ENCODE measurements at places on chromosomes 4 and X. TPM values are rescaled to one million over a fixed set of nuclear protein-coding genes. Genes with fewer than 3 reads are reported as not detected.

ZNF157 gene
- total RNA-seq: 0.17 TPM

DNA sequence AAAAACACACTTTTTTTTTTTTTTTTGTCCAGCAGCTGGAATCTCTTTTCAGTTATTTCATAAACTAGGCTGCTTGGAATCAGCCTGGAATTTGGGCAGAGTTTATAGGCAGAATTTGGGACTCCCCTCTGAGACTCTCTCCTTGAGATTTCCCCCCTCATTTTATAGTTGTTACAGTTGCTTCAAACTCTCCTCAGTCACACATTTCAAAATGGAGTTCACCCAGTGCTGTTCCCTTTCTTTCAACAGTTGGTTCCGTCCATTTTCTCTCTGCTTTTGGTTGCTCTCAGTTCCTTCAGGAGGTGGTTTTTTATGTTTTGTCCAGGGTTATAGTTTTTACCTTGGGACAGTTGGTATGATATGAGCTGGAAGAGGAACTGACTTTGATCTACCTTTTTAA is 27.5 kb downstream of the NSD2 start:
- H3K27me3 ChIP-seq: no peaks in the 10 kb centered on the region
- no peak for DNase-seq
- no peak overlapping the region for H3K4me3 ChIP-seq
- H3K36me3 ChIP-seq: peaks cover 9% of the 10 kb centered on the region
- H3K27ac ChIP-seq: no peak overlapping the region
- H3K4me1 ChIP-seq: peaks cover 2% of the 10 kb centered on the region

GRCh38 chrX:25154168-25154567 is 138.4 kb upstream of the ARX start:
- no peaks in the 10 kb centered on the region for H3K4me1 ChIP-seq
- no peak for DNase-seq
- no peak overlapping the region for H3K27ac ChIP-seq
- no peaks in the 10 kb centered on the region for H3K36me3 ChIP-seq

DNA sequence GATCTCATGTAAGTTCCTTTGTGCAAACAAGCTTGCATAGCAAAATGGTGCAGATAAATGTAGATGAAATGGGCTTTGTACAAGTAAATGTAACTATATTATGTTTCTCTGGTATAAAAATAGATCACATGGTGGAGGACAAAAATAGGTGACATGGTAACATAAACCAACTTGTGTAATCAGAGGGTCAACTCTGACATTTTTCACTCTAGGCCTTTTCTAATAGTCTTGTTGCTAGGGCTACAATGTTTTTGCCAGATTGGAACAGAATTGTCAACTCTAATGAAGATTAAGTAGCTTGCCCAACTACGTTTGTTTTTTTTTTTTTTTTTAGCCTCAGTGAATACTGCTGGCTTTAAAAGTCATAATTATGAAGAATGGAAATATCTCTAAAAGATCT is 11.5 kb downstream of the MAD2L1 start:
- H3K27ac ChIP-seq: no peak overlapping the region
- peaks cover 2% of the 10 kb centered on the region for H3K4me1 ChIP-seq
- peak; percentile 56 for DNase-seq
- H3K27me3 ChIP-seq: no peaks in the 10 kb centered on the region
- no peaks in the 10 kb centered on the region for H3K36me3 ChIP-seq
- H3K4me3 ChIP-seq: no peak overlapping the region

Measured in fibroblast of lung (primary cell).